ENCODE measurements at places on chromosomes 7 and 10. TPM values are rescaled to one million over a fixed set of nuclear protein-coding genes. Genes with fewer than 3 reads are reported as not detected.

The A1CF gene
- 0.06 TPM for total RNA-seq

The SVIL gene
- total RNA-seq: 374 TPM

The BTBD16 gene
- total RNA-seq: not detected

DNA sequence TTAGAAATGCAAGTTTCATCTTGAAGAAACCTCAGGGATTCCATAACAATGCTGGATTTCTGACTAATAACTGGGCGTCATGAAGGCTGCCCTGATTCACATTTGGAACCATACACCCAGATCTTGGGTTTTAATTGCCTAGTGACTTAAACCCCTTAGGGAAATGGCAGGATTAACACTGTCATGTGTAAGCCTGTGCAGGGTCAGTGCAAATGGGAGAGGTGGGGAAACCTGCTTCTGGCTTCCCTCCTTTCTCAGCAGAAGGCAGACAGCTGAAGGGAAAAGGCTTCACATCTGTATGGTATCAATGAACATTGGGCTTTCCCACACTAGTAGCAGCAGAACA lies 364.2 kb downstream of the ANKRD30A start:
- no peak for DNase-seq

GRCh38 chr7:25314731-25315267 lies 86.5 kb upstream of the NPVF start:
- no peak for DNase-seq

DNA sequence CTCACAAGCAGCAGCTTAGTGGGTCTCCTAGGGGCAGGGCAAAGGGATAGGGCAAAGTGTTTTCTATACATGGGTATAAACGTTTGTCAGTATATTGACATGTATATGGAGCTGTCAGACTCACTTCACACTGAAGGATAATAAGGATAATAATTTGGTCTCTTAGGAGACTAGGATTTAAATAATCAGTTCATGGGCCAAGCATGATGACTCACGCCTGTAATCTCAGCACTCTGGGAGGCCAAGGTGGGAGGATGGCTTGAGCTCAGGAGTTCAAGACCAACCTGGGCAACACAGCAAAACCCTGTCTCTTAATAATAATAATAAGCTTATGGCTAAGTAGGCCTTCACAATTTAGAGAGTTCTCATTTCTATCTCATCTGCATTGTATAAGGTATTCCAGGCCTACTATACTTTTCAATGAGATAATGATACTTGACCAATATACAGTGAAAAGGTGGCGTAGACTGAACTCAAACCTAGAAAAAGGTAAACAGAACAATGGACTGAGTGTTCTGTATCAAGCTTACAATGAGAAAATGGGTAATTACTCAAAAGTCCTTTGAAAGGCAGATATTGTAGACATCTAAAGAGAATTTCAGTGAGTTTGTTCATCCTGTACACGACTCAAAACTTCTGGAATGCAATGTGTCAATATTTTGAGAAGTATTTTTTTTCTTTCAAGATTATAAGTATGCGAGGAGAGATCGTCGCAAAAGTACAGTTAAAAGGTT lies 7.0 kb downstream of the GSAP start:
- no peak for DNase-seq

- peak; percentile 38 for DNase-seq
Observed at GRCh38 chr7:571718-572415, 52.2 kb upstream of the PDGFA start.

DNA sequence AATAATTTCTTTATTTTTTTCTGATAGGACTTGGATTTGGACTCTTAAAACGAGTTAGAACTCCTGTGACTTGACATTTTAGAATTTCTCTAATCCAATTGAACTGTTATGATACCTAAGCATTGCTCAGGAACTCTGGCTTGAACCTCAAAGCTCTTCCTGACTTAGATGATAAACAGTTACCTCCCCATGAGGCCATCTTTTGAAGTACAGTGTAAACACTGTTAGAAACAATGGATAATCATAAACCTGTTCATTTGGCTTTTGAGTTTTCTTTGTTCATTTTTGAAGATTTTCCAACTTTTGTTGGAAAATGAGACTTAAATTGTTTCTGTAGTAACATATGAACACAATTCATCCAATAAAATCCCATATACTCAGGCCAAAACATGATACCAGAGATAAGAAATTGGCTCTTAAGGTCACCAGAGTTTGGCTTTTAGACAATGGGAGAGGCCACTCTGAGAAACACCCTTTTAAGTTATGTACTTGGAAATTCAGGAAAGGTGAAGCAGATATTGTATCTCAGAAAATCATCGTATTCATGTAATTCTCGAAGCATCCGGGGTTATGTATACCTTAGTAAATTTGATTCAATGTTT lies 59.6 kb downstream of the RUNDC3B start:
- DNase-seq: no peak

DNA sequence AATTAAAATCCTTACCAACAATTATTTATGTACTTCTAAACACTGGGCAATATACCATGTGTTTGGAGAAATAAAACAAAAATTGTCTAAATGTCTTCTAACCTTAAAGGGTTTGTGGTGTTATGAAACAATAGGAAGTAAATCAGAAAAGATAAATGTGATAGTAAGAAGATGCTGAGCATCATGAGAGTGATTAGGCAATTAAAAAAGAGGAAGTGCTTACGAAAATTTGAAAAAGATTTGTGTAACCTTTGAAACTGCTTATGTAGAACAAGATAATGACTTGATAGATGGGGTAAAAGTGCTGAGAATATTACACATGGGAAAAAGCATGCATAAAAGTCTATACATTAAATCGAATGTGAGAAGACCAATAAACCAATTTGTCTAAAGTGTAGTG lies 573.4 kb upstream of the CNTNAP2 start:
- no peak for DNase-seq

- DNase-seq: no peak
Observed at GRCh38 chr7:155907450-155908200, 95.4 kb upstream of the SHH start.

DNA sequence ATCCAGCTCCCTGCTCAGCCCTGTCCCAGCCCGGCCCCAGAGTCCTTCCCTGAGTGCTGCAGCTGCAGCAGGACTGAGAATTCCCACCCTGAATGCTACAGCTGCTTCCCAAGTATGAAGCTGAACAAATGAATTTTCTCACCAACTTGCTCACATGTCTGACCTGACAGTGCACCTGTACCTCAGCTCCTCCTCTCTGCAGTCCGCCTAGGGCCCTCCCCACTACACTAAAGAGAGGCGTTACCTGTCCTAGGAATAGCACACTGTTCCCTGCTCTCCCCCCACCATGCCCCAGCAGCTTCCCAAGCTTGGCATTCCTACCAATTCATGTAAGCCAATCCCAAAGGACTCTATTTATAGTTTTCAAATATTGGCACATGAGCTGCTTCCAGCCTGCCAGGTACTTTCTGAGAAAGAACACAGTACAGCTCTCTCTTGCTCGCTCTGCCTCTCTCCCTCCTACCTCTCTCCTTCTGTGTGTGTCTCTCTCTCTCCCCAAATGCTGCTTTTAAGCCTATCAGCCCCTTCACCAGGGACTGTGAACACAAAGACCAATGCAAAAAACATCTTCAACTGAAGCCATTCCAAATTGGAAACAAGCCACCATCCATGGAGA lies 400.1 kb downstream of the TNS3 start:
- DNase-seq: no peak

DNA sequence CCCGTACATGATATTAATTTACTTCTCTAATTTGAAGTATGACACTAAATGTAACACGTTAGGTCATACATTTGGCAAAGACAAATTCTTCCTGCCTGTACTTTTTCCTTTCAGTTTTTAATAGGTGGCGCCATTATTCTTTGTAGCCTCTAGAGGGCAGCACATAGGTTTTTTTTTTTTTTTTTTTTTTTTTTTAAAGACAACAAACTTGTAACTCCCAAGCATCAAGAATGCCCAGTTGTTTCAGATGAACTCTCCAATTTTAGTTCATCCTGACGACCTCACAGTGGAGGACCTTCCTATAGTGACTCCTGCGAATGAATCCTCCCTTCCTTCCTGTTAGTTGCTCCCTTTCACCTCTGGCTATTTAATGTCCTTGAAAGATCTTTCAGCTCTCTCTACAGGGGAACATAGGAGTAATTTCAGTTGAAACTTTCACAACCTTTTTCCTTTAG lies 139.3 kb upstream of the HDAC9 start:
- no peak for DNase-seq

Measured in right cardiac atrium (tissue), 5 donors.